ENCODE measurements at places on chromosomes 6 and 20.

DNA sequence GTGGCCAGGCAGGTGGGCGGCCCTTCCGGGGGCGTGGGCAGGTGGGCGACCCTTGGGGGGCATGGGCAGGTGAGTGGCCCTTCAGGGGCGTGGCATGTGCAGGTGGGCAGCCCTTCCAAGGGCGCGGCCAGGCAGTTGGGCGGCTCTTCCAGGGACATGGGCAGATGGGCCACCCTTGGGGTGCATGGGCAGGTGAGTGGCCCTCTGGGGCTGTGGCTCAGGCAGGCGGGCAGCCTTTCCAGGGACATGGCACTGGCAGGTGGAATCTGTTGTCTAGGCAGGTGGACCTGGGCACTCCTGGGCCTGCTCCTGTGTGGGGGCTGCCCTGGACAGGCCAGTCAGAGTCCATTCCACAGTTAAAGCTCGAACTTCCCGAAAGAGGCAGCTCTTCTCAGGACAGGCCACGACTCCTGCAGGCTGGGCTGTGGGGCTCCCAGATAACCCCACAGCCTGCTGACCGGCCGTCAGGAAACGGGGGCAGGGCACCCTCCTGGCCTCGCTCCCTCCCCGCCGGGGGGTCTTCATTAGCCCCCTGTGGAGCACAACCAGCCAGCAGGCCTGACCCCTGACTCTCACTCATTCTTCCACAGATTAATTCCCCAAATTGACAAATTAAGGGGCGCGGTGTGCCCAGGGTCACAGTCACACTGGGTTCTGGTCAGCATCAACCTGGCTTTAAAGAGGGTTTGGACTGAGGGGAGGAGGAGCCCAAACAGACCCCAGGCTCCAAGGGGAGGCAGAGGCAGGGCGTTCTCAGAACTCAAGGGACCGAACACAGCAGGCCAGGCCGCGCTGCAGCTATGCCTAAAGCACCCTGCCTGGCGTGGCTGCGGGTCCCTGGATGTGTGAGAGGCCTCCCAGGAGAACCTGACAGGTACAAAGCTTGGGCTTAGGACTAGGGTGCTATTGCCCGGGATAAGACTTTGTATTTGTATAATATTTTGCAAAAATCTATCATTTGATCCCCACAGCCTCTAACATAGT is 130.0 kb downstream of the DLL1 start:
- no peak for DNase-seq

DNA sequence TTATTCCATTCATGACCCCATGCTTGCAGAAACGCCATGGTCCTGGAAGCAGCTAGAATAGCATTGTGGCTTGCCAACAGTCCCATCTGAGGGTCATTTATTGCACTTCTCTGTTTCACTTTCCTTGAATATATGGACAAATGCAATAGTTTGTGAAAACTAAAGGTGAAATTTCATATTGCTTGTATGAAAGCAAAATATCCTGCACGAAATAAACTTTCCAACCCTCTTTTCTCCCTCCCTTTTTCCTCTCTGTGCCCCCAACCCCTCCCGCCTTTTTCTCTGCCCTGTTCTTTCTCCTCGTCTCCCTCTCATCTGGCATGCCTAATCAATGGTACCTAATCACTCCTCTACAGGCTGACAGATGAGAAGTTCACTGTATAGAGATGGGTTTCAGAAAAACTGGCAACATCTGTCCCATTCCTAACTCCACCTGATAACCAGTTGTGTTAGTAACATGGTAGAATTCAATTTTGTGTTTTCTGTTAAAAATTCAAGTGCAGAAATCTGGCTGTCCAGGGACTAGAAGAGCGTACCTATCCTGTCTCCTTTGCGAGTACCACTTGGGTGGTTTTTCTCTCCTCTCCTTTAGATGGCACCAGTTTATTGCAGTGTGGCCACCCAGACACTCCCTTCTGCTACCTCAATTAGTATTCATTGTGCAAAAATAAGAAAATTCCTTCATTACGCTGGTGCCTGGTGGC is 198.6 kb downstream of the FOXA2 start:
- DNase-seq, result no peak

DNA sequence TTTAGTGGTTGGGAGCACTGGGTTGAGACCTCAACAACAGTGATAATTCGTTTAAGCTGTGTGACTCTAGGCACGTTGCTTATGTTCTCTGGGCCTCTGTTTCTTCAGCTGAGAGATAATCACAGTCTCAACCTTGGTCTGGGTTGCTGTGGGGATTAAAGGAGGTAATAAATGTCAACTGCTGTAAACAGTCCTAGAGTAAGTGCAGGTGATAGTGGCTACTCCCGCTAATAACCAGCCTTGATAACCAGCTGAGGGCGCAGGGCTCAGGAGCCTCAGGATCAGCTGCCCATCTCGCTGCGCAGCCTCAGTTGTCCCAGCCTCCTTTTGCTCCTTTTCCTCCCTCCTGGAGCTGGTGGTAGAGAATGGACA is 58.0 kb downstream of the JARID2 start:
- no peak for DNase-seq

- no peak for DNase-seq
Observed at GRCh38 chr20:44780226-44780625, 30.1 kb downstream of the RIMS4 start.

DNA sequence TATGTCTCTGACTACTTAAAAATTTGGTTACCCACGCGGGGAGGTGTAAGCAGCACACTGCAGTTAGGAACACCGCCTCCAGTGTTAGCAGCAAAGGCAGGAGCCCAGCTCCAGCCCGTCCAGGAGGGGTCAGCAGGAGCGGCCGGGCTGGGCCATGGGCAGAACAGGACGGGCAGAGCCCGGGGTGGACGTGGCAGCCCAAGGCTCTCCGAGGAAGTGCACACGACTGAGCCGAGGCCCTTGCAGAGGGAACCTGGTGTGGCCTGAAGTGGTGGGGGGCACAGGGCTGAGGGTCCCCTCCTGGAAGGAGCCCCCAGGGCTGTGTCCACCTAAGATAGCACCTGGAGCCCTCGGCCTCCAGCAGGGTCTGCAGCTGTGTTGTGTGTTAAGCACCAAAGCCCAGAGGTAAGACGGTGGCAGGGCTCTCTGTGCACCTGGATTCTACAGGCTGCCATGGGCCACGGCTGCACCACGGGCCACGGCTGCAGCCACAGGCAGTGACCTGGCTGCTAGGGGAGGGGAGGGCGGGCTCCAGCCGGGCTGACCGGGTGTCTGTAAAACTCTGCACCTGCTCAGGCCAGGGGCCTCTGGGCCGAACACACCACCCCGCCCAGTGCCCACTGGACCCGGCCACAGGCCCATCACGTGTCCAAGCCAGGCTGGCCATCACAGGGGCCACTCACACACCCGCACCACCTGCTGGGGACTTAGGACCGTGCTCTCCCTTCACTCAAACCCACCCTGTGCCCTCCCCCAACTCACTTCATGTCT is 6.6 kb downstream of the SLC2A4RG start:
- DNase-seq, result no peak

DNA sequence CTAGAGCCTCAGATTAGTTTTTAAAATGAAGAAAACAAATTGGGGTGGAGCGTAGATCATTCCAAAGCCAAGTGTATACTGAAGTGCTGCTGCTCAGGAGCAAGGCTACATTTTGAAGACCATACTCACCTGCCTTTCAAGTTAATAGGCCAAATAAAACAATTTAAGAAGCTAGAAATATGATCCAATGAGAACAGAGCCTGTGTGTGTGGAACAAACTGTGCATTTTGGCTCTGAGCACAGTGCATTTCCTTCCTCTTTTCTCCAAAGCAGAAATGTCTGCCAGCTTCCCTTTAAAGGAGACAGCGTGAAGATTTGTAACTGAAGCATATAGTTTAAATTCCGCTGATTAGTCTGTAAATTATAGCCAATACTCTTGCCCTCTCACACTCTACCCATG is 3.2 kb upstream of the IFNGR1 start:
- no peak for DNase-seq

GRCh38 chr6:137226697-137227096 is 7.5 kb upstream of the IFNGR1 start:
- no peak for DNase-seq

DNA sequence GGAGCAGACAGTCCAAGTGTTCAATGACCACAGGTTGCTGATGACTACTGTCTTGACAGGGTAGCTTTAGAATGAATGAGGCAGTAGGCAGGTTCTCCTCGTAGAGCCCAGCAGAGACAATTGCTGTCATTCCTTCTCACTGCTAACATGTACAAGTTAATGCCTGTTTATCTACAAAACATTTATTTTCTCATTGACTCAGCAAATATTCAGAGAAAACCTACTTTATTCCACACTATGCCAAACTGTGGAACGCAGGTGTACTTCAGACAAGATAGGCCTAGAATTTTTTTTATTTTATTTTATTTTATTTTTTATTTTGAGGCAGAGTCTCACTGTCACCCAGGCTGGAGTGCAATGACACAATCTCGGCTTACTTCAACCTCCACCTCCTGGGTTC is 50.8 kb downstream of the ARHGAP18 start:
- DNase-seq, result no peak

GRCh38 chr6:138426500-138427123 is 22.6 kb downstream of the HEBP2 start:
- no peak for DNase-seq

- DNase-seq, result no peak
Observed at GRCh38 chr20:50595988-50596693, 86.0 kb downstream of the PTPN1 start.

GRCh38 chr6:150373260-150373701 is 4.5 kb downstream of the IYD start:
- DNase-seq, result no peak

GRCh38 chr6:69827276-69827893 is 30.6 kb upstream of the LMBRD1 start:
- no peak for DNase-seq

GRCh38 chr6:141988327-141988726 is 144.4 kb upstream of the GJE1 start:
- DNase-seq, result no peak

DNA sequence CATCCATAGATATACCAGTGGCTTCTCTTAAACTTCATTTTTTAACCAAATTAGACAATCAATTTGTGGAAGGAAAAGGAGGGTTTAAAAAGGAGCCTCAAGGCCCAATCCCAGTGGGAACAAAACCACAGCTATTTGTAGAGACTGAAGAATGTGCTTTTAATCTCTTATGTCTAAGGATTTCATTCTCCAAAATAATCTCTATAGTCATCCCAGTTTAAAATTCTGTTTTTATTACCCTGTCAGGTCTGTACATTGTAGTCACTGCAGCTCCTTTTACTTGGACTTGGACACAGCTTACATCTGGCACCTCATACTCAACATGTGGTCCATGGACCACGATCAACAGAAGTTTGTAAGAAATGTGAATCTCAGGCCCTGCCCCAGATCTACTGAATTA is 152.1 kb upstream of the STMND1 start:
- no peak for DNase-seq

- no peak for DNase-seq
Observed at GRCh38 chr20:40880729-40881109, 147.9 kb upstream of the TOP1 start.

- DNase-seq, result no peak
Observed at GRCh38 chr20:47680804-47681529, 104.3 kb downstream of the SULF2 start.

GRCh38 chr6:43884652-43885022 is 114.6 kb downstream of the VEGFA start:
- DNase-seq, result no peak

DNA sequence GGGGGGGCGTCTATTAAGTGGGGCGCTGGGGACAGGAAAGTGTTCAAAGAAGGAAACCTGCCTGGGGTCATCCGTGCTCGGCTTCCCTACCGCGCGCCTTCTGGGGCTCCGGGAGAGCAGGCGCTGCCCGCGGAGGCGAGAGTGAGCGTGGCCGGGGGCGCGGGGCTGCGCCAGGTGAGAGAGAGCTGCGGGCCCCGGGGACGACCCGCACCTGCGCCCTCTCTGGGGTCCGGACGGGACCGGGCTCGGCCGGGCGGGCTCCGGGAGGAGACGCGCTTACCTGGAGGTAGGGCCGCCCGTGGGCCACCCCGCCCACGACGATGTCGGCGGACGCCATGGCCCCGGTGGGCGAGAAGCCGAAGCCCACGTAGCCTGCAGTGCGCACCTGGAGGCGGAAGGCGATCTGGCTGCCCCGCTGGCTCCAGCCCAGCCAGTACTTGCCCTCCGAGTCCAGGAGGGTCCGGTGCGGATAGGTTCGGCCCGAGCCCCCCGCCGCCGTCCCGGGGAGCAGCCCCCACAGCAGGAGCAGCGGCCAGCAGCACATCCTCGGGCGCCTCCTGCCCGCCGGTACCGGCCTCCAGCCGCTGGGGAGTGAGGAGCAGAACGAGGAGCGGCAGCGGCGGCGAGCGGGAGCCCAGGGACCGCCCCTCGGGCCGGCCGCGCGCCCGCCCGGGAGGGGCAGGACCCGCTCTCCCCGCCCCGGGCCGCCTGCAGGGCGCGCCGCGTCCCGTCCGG is at the start of gene MOXD1:
TSS of gene MOXD1 (minus strand) at position 593 of the 735 bp plus-strand sequence. CDS start at position 544, 49 bp downstream.
- DNase-seq, result no peak

- DNase-seq, result no peak
Observed at GRCh38 chr6:22222469-22222868, 74.4 kb downstream of the PRL start.

- DNase-seq, result no peak
Observed at GRCh38 chr20:58627212-58628072, 23.6 kb upstream of the STX16 start.

- no peak for DNase-seq
Observed at GRCh38 chr20:7859356-7859802, 80.9 kb downstream of the HAO1 start.

- DNase-seq, result no peak
Observed at GRCh38 chr6:133833949-133834359, 55.0 kb upstream of the TCF21 start.

GRCh38 chr20:53613748-53614147 is 20.1 kb upstream of the ZNF217 start:
- no peak for DNase-seq

DNA sequence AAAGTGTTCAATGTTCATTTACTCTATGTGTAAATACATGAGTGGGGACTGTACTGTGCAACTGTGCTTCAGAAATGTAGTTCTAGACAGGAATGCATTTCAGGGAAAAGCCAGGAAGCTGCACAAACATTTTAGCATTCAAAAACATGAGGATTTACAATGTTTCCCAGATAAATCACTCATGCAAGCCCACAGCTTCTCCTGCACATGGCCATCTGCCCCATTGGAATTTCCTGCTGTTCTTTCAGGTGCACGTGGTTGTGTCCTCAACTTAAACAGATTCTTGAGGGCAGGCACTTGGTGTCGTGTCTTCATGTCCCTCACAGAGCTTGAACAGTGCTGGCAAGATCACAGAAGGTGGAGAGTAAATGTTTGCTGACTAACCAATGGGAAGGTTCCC is 101.5 kb downstream of the UNC5CL start:
- no peak for DNase-seq

GRCh38 chr6:124057461-124057860 is 253.8 kb downstream of the NKAIN2 start:
- DNase-seq, result no peak

GRCh38 chr20:47456952-47457724 is 44.5 kb upstream of the NCOA3 start:
- no peak for DNase-seq

DNA sequence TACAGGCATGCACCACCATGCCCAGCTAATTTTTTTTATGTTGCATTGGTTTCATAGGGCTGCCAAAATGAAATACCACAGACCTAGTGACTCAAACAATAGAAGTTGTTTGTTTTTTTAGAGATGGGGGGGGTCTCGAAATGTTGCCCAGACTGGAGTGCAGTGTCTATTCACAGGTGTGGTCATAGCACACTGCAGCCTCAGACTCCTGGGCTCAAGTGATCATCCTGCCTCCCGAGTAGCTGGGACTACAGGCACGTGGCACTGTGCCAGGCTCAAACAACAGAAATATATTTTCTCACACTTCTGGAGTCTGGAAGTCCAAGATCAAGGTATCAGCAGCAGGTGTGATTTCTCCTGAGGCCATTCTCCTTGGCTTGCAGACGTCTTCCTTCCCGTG is 6.6 kb upstream of the SLC16A10 start:
- no peak for DNase-seq

- no peak for DNase-seq
Observed at GRCh38 chr20:50259705-50260478, 69.3 kb downstream of the CEBPB start.

All from stimulated activated CD8-positive, alpha-beta memory T cell treated with anti-CD3 and anti-CD28 coated beads, Interleukin-12 subunit alpha, Interleukin-12 subunit beta, amount 100 ng/mL, for 4 hours (primary cell).